ENCODE measurements at places on chromosomes 2 and 18.

DNA sequence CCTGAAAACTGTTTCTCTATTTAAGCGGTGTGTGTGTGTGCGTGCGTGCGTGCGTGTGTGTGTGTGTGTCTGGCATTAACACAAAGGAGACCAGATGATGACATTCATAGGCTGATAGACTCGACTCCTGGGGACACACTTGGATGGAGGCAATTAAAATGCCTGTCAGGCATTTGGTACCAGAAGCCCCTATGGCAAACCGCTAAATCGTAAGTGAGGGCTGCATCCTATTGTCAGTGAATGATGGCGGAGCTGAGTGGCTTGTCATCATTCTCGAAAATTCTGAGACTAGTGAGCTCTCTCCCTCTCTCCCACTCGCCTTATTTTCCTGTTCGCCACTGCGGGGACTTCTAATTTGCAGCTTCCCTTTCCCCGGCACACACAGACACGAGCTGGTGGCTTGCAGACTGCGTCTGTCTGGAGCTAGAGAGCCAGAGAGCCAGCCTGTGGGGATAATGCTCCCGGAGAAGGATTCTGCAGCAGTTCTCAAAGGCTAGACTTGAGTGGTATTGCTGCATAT is 155.4 kb downstream of the MAP2 start:
- DNase-seq = no peak

DNA sequence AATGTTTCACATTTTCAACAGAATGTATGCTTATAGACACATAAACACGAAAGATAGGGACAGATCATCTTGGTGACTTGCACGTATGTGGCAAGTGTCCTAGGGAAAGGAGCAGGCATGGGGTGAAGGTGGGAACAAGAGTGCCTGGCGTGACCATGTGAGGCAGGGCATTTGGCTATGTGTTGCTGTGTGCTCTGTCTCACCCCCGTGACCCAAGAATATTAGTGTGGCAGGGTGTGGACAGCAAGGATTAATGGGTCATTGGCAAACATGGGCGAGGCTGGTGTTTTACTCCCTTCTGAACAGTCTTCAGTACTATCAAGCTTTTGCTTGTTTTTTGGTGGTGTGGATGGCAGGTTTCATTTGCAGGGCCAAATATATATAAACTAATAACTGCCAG is 1.3 kb upstream of the VWA3B start:
- DNase-seq = no peak

- no peak for DNase-seq
These were observed 660.2 kb upstream of the CDH2 start for GRCh38 chr18:28837100-28837499.

DNA sequence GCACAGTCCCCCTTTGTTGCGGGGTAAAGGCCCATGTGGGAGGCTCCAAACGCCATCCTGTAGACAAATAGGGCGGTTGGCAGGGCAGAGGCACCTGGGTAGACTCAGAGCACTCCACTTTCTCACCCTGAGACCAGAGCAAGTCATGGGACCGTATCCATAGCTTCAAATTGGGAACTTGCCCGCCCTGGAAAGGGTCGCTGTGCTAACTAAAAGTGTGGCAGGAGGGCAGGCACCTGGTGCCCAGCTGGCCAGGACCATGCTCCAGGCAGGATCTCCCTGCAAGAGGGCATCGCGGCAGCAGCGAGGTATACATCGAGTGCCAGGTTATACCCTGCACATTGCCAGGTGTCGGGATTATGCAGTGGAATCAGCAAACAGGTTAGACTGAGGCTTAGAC is 20.8 kb upstream of the SCLY start:
- no peak for DNase-seq

DNA sequence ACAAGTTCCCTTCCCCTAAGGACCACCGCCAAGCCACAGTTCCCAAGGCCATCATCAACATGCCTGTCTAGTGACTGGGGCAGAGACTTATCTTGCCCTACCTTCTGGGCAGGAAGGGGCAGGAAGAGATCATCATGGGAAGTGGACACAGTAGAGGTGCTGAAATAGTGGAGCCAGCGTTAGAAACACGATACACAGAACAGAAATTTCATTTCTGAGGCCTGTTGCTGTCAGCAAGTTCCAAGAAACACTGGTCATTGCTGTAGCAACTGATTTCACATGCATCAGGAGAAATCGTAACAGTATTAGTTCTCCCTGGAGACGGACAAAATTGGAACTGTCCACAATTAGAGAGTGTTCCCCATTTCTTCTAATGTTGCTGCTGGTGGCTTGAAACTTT is 83.0 kb downstream of the COLEC12 start:
- no peak for DNase-seq
